ENCODE measurements at places on chromosomes 12 and 14.

DNA sequence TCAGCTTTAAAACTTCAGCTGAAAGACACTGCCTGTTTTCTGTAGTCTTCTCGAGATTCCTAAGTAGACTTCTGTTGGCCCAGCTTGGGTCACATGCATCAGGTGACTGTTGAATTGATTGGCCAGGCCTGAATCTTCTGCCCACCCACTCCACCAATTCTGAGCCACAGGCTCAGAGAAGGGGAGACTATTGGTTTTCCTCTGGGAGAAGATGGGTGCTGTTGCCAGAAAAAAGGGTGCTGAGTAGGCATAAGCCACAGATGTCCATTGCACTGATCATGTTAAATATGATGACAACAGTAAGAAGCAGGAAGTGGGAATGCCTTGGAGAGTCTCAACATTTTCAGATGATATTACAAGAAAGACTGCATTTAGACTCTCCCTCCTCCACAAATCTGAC, 6.8 kb upstream of the SPTLC2 start:
- no peak for DNase-seq

GRCh38 chr12:32198555-32198954, 91.9 kb downstream of the BICD1 start:
- peak; percentile 87 for DNase-seq

DNA sequence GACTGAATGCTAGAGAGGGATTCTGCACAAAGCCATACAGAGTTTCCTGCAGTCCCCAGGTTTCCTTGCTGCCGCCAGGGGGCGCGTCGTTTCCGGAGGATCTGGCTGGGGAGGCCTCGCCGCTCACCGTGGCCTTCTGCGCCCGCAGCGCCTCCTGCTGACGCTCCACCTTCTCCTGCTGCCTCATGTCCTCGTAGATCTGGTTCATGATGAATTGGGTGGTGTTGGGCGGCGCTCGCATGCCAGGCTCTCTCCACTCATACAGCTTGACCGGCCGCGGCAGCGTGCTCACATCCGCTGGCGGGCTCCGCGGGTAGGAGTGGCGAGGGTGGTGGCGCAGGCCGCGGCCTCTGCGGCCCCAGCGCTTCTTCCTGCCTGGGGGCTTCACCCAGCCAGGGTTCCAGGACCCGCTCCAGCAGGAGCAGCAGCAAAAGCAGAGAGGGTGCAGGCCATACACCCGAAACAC, 987 bp downstream of the CCER1 start:
- DNase-seq = no peak

GRCh38 chr12:12171991-12172511, 94.8 kb downstream of the LRP6 start:
- DNase-seq = no peak

GRCh38 chr14:92990456-92991430, 67.8 kb downstream of the CHGA start:
- DNase-seq = no peak

- DNase-seq = no peak
Measured at GRCh38 chr14:44609201-44609600, 102.1 kb upstream of the FSCB start.

All from kidney capillary endothelial cell (primary cell).